ENCODE measurements at places on chromosomes 4 and X.

DNA sequence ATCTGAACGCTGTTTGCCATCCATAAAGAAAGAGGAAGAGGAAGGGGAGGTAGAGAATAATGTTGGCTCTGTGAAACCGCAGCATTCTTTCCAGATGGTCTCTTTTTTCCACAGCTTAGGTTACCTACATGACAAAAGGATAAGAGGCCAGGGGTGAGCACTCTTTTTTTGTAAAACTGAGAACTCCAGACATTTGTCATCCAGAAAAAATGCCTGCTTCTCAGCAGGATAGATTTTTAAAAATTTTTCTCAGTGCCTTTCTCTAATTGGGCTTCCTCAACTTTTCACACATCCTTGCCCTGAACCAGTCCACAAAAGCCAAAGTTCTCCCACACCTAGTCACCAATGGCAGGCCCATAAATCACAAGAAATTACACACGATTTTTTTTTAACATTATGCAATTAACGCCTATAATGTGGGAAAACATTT, 158.1 kb upstream of the TENM3 start:
- DNase-seq, result no peak

DNA sequence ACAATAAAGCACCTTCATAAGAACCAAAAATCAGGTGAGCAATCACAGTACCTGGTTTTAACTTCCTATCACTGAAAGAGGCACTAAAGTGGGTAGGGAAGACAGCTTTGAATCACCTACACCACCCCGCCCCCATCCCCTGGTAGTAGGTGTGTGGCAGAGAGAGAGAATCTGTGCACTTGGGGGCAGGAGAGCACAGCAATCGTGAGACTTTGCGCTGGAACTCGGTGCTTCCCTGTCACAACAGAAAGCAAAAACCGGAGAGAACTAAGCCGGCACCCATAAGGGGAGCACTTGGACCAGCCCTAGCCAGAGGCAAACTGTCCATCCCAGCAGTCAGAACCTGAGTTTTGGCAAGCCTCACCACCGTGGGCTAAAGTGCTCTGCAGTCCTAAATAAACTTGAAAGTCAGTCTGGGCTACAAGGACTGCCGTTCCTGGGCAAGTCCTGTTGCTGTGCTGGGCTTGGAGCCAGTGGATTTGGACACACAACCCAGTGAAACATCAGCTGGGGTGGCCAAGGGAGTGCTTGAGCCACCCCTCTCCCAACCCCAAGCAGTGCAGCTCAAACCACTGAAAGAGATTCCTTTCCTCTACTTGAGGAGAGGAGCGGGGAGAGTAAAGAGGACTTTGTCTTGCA, 32.1 kb downstream of the NDUFB11 start:
- DNase-seq, result no peak

GRCh38 chr4:176883681-176884418, 91.1 kb upstream of the VEGFC start:
- DNase-seq, result no peak

- no peak for DNase-seq
Observed at GRCh38 chrX:13691841-13692371, 3.0 kb downstream of the RAB9A start.

DNA sequence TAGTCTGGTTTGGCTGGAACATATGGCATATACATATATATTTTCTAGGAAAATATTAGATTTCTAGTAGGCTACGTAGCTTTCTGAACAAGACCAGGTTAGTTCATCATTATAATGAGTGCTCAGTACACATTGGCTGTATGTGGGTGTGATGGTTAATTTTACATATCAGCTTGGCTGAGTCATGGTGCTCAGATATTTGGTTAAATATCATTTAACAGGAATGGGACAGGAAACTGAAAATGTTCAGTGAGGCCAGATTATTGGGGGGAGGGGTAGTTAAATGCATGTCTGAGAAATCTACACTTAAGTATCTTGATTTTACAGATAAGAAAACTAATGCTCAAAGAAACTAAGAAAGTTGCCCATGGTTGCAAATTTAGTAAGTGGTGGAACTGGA, 160.1 kb downstream of the RBMX2 start:
- DNase-seq, result no peak

- no peak for DNase-seq
Observed at GRCh38 chr4:85747882-85748491, 273.0 kb downstream of the ARHGAP24 start.

DNA sequence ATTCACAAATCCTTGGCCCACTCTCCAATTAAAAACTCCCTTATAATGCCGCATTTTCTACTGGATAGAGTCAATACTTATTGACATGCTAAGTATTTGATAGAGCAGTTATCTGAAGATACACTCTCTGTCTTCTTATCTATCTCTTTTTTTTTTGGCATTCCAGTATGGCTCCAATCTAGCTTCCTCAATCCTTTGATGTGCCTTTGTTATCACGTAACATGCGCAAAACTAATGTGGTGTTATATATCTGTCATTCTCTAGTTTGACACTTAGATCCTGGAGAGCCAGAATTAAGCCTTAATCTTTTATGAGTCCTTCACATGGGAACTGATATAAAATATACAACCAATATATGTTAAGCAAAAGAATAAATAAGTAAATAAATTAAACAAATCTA, 54.7 kb downstream of the VSIG4 start:
- no peak for DNase-seq

DNA sequence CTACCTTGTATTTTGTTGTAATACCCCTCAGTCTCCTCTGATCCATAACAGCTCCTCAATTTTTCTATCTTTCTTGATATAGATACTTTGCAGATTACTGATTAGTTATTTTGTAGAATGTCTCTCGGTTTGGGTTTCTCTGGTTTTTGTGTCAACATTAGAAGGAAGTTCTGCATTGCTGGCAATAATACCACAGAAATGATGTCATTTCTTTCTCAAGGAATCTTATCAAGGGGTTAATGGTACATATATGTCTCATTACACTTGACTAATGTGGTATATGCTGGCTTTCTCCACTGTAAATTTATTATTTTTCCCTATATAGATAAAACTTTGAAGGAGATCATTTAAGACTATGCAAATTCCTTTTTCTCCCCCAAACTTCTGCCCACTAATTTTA, 183.6 kb upstream of the DKK2 start:
- no peak for DNase-seq

- no peak for DNase-seq
Observed at GRCh38 chr4:45317276-45317675, 590.9 kb upstream of the GNPDA2 start.

DNA sequence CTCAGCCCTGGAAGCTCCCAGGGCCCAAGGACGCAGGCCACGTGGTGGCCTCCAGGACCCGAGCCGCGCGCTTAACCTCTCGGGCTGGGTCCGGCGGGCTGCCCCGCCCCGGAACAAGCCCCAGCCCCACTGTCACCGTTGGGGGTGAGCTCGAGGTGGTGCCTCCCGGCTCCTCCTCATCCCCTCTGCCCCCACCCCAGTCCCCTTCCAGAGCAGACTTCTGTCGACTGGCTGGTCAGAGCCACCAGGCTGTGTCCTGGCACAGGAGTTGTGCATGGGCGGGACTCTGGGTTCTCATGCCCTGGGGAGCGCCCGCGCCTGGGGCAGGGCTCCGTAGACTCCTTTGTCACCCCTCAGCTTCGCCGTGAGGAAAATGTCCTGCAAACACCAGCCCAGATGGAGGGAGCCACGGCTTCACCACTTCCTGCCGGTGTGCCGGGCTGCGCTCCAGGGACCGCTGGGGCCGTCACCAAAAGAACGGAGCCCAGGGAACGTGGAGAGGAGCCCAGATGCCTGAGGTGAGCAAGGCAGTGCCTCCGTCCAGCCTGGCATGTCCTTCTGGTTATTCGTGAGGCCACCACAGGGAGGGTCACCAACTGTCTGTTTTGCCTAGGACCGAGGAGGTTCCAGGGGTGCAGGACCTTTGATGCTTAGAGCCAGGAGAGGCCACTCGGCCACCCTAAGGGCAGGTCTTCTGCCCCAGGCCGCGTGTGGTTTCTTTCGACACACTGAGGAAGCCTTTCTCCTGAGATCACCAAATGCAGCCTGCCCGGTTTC, 7.1 kb upstream of the RGS12 start:
- DNase-seq, result no peak

DNA sequence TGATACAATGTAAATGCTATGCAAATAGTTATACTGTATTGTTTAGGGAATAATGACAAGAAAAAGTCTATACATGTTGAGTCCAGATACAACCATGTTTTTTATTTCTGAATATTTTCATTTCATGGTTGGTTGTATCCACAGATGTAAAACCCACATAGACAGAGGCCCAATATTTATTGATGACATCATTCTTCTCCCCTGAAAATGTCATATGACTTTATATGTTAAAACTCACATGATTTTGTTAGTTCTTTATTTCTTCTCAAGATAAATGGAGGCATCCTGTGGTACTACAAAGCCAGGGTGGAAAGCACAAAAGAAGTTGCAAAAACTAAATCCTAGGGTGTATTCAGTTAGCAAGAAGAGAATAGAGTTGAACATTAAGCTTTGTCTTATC, 149.3 kb upstream of the GLRA2 start:
- DNase-seq, result no peak

DNA sequence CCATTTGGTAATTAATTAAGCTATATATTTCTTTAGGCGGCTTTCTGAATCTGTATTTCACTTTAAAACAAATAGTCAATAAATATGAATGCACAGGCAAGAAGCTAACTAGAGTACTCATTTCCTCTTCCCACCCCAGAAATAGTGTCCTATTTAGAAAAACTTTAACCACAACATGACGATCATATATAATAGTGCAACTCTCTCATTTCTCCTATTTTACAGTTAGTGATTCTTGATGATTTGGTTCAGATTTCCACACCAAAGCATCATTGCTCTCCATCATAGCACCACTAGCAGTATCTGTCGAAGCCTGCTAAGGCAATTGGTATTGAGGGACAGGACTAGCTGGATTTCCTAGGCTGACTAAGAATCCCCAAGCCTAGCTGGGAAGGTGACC, 184.0 kb upstream of the GALNTL6 start:
- no peak for DNase-seq

DNA sequence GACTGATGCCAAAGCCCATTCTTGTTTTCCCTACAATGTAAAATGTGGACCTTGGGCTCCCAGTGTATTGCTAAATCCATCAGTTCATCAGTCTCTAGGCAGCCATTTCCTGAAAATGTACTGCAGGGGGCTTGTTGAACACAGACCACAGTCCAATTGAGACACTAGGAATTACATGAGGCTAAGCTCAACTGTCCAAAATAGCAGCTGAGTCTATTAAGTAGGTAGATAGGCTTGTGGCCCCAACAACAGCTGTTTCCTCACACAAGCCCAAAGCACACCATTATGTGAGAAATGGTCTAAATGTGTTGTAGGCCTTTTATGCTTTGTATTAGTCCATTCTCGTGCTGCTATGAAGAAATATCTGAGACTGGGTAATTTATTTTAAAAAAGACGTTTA, 60.0 kb upstream of the PAK3 start:
- no peak for DNase-seq

DNA sequence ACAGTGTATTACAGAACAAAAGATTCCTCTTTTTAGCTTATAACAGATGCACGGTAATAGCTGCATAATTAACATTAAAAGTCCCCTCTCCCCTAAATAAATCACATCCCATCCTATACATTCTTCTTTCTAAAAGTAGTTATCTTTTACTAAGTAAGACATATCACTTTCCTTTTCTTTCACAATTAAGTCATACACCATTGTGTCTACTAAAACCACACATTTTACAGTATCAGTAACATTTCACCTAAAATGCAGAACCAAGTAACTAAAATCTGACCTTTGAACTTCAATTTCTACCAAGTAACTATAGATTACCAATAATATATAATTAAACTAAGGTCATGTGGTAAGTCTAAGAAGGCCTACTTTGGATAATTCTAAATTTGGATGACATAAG, 14.2 kb downstream of the DHX15 start:
- DNase-seq, result no peak

DNA sequence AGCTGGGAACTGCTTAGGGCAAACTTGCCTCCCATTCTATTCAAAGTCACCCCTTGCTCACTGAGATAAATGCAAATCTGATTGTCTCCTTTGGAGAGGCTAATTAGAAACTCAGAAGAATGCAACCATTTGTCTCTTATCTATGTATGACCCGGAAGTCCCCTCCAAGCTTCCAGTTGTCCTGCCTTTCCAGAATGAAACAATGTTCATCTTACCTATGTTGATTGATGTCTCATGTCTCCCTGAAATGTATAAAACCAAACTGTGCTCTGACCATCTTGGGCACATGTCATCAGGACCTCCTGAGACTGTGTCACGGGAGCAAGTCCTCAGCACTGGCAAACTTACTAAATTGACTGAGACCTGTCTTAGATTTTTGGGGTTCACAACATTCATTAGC, 37.1 kb upstream of the TMPRSS11E start:
- DNase-seq, result no peak

- no peak for DNase-seq
Observed at GRCh38 chrX:83469551-83469950, 38.5 kb upstream of the POU3F4 start.

DNA sequence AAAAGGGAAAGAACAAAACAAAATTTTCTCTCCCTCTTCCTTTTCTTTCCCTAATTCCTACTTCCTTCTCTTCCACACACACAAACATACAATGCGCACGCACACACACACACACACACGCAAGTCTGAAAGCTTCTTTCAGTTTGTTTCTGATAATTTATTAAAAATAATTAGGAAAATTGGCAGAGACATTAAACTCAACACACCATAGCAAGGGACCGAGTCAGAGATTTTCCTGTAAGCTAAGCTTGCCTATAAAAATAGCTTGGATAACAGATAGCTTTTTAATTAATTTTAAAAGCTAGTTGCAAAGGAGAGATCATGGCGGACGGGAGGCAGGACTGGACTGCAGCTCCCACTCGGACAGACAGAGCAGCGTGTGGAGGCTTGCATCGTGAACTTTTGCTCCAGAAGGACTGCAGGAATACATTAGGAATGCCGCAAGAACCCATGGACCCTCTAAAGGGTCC, 92.6 kb upstream of the MAPK10 start:
- no peak for DNase-seq
